ENCODE measurements at places on chromosomes 16 and 17. TPM values are rescaled to one million over a fixed set of nuclear protein-coding genes. Genes with fewer than 3 reads are reported as not detected.
A peak's percentile ranks its signal among the peaks of the same experiment; 100 is the strongest.

SLC9A5 gene
- total RNA-seq = 0.03 TPM

CSF3 gene
- total RNA-seq = not detected

DBF4B gene
- total RNA-seq = 11.1 TPM

GRCh38 chr16:87765776-87766484 is at the start of gene KLHDC4:
Gene KLHDC4 (minus strand): TSS chr16:87765986. CDS start chr16:87765890, 96 bp downstream.
- peak; percentile 84 for DNase-seq

TAT gene
- total RNA-seq = not detected

GRCh38 chr17:444879-445454 is 92.4 kb upstream of the RPH3AL start:
- no peak for DNase-seq

- peak; percentile 80 for DNase-seq
These were observed 308.9 kb upstream of the DYNLRB2 start for GRCh38 chr16:80231888-80232287.

TMEM208 gene
- total RNA-seq = 33.2 TPM

DNA sequence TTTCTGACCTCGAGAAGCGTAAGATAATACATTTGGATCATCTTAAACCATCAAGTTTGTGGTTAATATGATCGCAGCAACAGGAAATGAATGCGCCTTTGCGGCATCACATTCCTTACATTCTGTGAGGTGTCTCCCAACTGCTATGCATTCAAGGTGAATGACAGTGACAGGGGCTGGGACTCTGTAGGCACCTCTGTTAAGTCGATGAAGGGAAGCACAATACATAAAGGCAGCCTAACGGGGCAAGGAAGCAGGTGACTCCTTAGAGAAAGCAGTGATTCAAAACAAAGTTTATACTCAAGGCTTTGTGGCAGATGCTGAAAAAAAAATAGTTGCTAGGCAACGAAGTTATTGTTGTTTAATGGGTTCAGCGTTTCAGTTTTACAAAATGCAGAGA is 21.6 kb upstream of the EVPL start:
- DNase-seq = no peak

GRCh38 chr17:78852709-78853121 is 12.1 kb upstream of the USP36 start:
- no peak for DNase-seq

IRX5 gene
- total RNA-seq = 16.7 TPM

Measured in MG63 (cell line).